CD4-positive, alpha-beta T cell treated with Interleukin-12 subunit alpha and Interleukin-12 subunit beta, for 1 hour (primary cell): ENCODE measurements at places on chromosomes 1 and 21.
A peak's percentile ranks its signal among the peaks of the same experiment; 100 is the strongest.

GRCh38 chr1:80633947-80634706, 1166.6 kb upstream of the ADGRL2 start:
- DNase-seq: no peak

DNA sequence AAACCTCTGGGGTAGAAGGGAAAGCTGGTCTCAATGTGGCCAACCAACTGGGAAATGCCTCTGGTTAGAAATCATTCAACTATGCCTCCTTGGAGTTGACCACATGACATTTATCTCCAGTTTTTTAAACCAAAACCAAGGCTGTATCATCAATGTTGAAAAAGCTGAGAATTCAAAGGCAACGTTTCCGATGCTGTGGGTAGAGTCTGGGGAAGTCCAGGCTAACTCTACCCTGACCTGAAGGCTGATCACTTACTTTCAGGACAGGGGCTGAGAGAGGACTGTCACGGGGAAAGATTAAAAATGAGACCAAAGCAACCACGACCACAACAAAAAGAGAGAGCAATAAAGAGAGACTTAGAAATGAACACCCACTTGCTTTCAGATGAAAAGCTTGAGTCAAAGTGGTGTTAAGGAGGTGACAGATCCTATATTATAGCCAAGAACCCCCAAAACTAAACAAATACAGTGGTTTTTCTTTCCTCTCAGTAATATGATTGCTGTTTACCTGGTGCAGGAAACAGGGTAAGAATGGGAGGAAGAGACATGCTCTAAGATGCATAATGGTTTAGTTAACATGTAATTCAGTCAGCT, 90.8 kb upstream of the TNFSF4 start:
- DNase-seq: no peak

- no peak for DNase-seq
These were observed 3.4 kb downstream of the FAM43B start for GRCh38 chr1:20555758-20556120.

GRCh38 chr21:14739590-14739989, 193.5 kb upstream of the SAMSN1 start:
- DNase-seq: no peak

- no peak for DNase-seq
These were observed 52.1 kb downstream of the DHRS3 start for GRCh38 chr1:12565966-12566352.

DNA sequence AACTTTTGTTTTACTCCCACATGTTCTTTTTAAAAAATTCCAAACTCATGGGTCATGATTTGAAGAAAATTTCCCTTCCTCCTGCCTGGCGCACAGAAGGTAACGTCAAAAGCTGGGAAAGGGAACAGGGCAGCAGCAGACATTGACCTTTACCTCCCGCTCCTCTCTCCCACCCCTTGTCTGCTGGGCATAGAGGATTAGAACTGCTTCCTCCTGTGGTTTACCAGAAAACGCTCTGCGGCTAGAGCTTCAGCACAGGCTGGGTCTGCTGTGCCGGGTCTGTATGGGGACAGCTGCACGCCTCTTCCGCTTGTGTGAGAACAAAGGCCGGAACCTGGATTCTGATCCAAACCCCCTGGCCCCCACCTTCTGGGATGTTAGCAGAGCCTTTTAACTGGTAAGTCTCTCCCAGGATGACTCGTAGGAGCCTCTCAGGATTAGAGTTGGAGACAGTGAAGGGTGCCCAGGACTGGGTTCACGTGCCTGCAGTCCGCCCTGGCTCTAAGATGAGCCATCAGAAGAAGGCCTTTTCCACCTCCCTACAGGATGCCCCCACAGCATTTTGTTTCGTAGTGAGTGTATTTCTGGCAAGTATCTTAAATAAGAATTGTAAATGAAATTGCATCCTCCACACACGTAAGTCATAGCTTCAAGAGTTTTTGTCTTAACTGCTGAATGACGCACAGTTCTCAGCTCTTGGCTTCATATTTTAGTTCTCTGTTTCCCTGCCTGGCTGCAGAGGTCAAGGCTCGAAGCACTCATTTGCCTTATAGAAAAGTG, 5.2 kb downstream of the H6PD start:
- DNase-seq: peak; percentile 44
